ENCODE measurements at places on chromosomes 12 and 14.

DNA sequence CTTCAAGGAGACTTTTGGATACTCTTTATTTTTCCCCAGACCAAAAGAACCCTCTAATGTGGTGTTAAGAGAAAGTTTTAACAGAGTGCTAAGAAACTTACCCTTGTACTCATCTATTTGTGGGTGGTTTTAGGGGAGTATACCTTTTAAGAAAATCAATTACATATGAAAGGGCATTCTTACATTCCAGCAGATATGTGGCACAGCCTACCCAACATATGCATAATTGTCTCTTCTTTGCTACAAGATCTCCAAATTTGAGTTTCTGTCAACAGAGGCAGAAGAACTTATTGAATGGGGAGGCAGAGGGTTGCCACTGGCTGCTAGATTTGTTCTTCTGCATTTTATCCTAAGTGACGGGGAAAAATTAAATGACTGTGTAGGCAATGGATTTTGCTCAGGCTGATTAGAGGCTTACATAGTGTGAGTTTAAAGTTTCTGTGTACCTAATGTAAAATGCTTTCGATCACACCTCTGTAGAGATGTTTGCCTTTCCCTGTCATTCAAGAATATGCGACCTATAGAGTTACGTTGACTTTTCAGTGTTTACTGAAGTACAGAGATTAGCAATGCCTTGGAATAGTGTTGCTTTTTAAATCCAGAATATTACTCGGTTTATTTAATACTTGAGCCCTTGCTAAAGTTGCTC lies 54.6 kb downstream of the PROX2 start:
- no peak for DNase-seq

GRCh38 chr12:25839470-25839869 lies 119.0 kb upstream of the RASSF8 start:
- no peak for DNase-seq

DNA sequence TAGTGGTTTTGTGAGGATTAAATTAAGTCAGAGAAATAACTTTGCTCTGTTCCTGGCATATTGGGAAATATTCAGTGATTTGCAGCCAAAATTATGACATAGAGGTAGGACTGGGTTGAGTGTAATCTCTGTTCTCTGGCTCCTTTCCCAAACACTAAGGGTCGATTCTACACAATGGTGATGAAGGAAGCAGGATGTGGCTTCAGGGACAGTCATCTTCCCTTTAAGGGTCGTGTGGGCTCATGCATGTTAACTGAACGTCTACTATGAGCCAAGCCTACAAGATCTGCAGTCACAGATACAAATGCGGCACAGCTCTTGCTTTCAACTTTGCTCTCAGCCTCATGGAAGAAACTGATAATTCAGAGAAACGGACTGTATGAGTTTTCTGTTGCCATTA lies 381.6 kb downstream of the VRK1 start:
- DNase-seq: no peak

GRCh38 chr12:1534748-1535147 lies 59.6 kb downstream of the FBXL14 start:
- DNase-seq: no peak

- no peak for DNase-seq
Measured at GRCh38 chr12:122368361-122369073, 54.0 kb downstream of the CLIP1 start.

DNA sequence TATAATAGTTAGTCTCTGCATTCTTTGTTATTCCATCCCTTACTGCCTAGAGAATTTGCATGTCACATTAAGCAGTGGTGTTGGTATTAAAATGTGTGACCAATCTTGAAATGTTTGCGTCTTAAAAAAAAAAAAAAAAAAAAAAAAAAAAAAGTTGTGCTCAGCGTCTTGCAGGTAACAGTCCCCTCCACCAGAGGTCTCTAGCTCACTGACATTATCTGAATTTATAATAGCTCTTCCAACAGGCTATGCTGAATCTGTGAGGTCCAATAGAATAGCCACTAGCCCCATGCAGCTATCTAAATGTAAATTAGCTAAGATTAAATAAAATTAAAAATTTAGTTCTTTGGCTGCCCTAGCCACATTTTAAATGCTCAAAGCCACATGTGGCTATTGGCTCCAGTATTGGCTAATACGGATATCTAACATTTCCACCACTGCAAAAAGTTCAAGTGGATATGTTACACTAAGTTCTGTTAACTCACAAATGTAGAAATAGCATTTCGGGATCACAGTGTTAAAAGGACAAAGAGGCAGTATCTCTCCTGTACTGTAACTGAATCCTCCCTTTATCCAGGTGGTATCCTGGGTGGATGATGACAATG lies 28.7 kb downstream of the NKX2-8 start:
- no peak for DNase-seq

DNA sequence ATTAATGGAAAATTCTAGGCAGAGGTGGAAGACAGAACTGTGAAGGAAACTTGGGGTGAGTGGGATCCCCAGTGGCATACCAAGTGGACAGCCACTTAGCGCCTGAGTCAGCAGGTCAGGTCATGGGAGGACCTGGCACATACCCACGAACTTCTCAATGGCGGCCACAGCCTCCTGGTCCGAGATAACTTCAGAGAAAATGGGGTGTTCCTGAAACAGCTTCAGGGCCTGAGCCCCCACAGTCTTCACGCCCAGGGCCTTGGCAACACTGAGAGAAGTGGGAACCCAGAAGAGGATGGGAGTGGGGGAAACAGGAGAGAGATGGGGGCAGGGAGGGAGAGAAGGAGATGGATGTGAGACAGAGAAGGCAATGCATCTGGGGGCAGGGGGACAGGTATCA lies 9.9 kb downstream of the SDS start:
- DNase-seq: no peak

GRCh38 chr12:50706606-50707005 lies 57.3 kb upstream of the ATF1 start:
- no peak for DNase-seq

DNA sequence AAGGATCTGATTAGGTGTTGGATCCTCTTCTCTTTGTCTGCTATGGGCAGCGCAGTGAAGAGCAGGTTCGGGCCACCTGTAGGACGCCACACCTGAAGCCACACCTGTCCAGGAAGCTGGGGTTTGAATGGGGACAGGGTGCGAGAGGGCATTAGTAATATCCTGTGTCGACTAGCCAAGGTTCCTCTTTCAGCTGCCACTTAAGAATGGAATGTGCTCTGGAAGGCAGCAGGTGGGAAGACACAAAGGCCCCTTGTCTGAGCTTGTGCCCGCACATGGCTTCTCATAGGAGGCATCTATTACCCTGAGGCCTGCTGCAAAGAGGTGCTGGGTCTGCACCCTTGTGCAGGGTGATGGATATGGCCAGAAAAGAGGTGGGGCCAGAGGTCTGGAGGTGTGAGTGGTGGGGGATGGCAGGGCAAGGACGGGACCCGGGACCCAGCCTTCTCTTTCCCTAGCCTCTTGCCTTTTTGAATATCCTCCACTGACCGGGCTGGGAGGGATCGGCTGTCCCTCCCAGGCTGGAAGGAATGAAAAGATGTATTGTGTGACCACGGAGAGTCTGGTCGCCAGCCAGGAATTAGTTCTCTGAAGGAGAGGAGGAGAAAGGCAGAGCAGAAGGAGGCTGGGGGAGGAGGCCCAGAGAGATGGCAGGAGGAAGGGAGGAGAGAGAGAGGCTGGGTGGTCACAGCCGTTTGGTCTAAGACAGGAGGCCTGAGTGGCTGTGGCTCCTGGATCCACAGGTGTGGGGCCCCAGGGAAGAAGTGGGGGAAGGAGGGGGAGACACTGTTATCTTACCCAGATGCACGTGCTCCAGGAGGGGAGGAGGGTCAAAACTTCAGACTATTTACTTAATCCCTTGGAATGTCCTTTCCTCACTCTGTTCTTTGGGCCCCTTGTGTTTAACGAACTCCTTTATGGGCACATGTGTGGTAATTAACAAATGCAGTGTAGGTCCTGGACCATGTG lies 101.5 kb downstream of the SMOC1 start:
- no peak for DNase-seq

DNA sequence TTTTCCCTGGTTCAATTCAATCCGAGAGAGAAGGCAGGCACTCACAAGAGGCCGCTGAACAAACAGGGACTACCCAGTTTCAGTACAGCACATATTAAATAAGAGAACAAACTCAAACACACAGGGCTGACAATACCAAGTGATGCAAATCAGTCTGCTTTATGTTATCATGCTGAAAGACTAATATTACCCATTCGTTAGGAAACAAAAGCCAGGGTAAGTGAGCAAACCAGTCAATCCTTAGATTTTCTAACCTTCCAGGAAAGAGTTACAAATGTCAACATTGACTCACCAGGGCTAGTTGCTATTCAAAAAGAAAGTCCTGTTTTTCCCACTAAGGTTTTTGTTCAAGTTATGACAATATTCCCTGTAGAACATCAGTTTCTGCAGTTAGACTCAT lies 246.2 kb downstream of the C12orf42 start:
- no peak for DNase-seq

DNA sequence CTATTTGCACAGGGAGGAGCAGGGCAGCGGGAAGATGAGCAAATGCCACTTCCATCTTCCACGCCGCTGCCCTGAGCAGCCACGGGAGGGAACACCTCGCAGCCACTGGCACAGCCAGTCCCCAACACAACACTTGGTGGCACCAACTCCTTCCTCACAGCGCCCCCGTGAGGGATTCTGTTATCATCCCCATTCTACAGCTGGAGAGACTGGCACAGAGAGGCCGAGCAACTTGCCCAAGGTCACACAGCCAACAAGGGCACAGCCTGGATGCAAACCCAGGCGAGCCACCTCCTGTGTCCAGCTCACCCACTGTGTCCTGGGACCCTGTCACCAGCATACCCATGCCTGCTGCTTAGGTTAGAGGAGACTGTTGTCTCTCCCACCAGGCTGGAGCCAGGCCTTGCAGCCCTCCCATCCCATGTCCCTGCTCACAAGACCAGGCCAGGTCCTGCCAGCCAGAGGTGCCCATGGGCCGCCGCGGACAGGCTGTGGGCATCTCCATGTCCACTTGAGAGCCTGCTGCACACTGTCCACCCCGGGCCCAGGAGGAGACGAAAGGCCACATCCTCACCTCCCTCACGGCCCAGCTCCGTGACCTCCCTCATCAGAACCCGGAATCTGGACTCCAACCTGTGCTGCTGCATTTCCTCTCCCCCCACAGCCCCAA lies 57.0 kb downstream of the NCOR2 start:
- no peak for DNase-seq

GRCh38 chr12:53267306-53267998 lies 647 bp upstream of the ESPL1 start:
- DNase-seq: no peak

DNA sequence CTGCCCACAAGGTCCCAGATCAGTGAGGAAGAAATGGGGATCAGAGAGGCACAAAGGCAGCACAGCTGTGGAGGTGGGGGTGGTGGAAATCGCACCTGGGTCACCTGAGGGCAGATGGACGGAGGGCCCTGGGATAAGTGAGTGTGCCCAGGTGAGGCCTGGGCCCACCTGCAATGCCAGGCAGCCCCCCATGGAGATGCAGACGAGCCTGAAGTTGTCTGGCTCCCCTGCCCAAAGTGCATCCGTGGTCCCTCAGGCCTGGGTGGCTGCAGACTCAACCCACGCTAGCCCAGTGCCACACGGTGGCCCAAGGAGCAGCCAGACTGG lies 84.9 kb downstream of the NCOR2 start:
- DNase-seq: no peak

DNA sequence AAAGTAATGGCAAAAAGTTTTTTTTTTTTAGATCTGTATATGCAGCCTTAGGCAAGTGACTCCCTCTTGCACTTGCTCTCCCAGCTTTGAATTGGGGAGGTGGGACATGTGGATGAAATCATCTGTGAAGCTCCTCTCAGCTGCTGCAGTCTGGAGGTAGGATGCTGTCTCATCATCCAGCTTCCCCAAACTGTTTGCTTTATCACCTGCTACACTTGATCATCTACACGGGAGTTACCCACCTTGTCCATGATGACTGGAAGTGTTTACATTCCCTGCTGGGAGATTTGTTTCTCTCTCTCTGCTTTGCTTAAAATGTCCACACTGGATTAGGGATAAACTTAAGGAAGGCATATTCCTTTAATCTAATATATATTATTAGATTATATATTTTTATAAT lies 8.5 kb upstream of the FGF23 start:
- no peak for DNase-seq

GRCh38 chr14:34013721-34014060 lies 62.8 kb upstream of the EGLN3 start:
- no peak for DNase-seq

DNA sequence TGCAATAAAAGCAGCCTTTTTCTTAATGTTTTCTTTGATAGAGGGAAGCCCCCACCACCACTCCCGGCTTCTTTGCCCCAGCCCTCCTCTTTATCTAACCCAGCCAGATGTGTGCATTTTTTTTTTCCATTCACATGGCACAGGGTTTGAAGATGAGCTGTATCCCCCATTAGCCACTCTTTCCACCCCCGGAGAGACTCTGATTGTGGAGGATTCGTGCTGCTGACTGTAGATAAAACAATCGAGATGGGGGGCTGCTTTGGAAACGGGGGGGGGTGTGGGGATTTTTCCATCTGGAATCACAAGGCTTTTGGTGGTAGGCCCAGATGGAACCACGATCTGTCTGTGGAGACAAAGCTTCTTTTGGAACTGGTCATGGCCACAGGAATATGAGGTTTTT lies 46.2 kb upstream of the VASH1 start:
- no peak for DNase-seq

GRCh38 chr14:106488291-106488690 lies 961.9 kb downstream of the TMEM121 start:
- no peak for DNase-seq

Measured in activated T-cell treated with anti-CD3 and anti-CD28 coated beads for 4 hours (primary cell).